ENCODE measurements at places on chromosomes 5 and 9.

DNA sequence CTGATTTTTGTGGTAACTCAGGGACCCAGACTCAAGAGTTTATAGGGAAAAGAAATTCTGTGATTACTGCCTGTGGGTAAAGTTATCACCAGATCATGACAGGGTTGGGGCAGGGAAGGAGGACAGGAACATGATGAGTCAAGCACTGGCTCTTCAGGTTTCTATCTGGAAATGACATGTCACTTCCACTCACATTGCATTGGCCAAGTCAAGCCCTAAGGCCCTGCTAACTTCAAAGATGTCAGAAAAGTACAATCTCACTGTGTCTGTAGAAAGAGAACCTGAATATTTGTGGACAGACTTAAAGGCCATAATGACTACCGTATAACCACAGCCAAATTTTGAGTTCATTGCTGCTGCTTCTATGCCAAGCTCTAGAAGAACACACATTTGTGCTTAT, 187.7 kb downstream of the TLE4 start:
- no peak for DNase-seq

DNA sequence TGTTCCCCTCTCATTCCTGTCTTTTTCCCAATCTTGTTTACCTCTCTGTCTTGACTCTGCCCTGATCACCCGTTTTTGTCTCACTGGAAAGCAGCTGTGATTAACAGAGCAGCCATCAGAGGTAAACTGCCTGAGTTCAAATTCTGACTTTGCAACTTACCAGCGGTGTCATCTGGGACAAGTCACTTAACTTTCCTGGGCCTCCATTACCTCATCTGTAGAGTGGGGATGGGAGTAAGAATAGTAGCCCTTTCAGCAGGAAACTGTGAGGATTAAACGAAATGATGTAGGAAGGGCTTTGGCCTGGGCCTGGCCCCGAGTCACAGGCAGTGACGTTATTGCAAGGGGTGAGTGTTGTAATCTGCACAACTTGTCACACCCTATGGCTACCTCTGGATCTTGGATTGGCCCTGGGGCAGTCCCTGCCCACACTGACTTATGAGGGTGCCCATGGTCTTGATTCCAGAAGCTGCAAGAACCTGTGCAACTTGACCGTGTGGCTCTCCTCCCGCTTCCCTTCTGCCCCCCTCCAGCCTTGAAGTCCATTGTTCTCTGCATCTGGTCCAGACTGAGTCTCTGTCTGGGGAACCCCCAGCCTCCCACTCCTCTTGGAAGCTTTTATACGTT, 657 bp upstream of the PCDH12 start:
- DNase-seq: no peak

GRCh38 chr9:108793573-108793972, 62.2 kb downstream of the ACTL7B start:
- DNase-seq: no peak

DNA sequence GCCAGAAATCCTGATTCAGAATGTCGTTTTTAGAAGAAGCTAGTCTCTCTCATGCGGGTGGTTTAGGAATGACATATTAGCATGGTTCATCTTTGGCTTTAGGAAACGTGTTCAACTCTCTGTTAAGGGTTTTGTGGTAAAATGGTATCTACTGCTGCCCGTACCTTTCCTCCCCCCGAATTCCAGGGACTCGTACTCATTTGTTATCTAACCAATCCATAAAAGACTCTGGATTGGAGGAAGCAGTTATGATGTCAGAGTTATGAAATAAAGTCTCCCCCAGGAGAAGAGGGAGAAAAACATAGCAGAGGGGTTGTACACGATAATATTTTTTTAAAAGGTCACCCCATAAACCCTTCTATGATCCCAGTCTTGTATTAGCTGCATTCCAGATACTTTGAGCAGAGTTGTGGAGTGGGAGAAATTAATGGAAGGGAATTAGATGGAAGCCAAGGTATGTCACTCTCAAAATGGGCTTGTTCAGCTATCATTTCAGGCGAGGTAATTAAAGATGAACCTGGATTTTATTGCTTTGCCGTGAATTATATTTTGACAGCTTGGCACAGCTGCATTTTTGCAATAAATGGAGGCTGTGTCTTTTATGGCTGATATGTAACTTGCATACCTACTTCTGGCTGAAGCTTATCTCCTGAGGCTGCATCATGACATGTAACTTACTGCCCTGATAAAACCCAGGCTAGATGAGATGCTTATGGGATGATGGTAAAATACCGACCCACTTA, 31.3 kb downstream of the RAI14 start:
- no peak for DNase-seq

GRCh38 chr5:95669985-95670384, 12.8 kb downstream of the SPATA9 start:
- no peak for DNase-seq

DNA sequence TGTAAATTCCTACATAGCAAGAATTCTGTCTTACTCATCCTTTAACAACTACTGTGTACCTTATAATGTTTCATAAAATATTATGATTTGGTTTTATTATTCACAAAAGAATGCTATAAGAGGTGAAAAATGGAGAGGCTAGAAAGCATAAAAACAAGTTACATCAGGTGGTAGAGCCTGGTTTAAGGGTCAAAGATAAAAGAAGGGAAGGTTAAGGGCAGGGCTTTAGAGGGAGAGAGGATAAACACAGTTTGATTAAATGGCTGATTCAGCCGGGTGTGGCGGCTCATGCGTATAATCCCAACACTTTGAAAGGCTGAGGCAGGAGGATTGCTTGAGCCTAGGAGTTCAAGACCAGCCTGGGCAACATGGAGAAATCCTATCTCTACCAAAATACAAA, 40.4 kb upstream of the HSPB3 start:
- DNase-seq: no peak

GRCh38 chr5:59416026-59416425, 477.5 kb downstream of the PDE4D start:
- no peak for DNase-seq

DNA sequence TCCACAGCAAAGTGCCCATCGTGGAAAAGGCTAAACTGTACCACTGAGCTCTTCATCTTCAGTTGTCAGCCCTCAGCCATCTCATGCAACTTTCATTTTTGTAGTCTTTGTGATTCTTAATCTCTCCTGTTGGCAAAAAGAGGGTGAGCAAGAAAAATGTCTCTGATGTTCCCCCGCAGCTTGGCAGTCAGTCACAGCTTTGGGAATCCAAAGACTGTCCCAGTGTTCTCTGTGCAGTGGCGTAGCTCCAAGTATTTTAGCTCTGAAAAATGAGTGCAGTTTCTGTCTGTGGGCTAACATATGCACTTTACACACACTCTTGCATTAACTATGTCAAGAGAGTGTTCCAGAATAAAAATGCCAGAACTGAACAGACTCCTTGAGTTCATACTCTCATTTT, 372.2 kb downstream of the TMEM232 start:
- DNase-seq: no peak

DNA sequence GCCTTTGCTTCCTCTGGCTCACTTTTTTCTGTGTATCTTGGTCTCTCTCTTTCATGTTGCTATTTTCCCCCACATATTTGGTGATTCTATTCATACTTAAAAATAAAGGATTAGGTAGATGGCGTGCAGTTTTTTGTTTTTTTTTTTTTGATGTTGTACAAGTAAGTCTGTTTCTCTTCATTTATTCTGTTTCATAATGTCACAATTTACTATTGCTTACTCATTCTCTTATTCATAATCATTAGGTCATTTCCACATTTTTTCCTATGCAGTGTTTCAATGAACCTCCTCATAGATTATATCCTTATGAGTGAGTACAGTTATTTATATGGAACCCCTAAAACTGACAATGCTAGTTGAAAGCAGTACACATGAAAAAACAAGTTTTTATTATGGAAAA, 136.3 kb downstream of the APBA1 start:
- no peak for DNase-seq

GRCh38 chr9:83472764-83473163, 65.4 kb downstream of the FRMD3 start:
- no peak for DNase-seq

DNA sequence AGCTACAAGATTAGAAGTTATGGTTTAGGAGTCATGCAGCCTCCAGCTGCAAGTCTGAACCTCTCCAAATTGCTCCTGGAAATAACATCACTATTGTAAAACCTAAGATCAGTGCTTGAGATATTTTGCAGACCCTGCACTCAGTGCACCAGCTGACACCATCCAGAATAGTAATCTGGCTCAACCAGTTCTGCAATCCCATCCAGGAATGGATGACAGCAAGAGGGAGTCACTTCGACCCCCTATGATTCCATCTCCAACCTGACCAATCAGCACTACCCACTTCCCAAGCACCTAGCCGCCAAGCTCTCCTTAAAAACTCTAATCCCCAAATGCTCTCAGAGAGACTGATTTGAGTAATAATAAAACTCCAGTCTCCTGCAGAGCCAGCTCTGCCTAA, 37.9 kb upstream of the NR4A3 start:
- DNase-seq: no peak

GRCh38 chr9:115845648-115846312, 307.8 kb upstream of the PAPPA start:
- no peak for DNase-seq

DNA sequence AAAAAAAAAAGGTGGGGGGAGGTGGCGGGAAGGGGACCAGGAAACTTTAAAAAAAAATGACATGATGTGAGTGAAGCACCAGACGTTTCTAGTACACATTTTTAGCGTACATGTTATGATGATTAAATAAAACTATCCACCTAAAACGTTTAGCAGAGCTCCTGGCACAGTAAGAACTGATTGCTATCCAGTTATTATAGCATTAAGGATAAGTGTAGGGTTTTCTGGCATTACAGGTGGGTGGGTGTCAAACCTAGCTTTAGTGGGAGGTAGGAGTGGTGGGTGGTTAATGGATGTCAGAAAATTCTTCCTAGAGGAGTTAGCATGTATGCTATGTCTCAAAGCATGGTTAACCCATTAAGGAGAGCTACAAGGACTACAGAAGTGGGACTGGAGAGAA, 2329.5 kb downstream of the MAT2B start:
- DNase-seq: no peak

GRCh38 chr5:32964261-32964660, 253.1 kb downstream of the NPR3 start:
- DNase-seq: no peak

DNA sequence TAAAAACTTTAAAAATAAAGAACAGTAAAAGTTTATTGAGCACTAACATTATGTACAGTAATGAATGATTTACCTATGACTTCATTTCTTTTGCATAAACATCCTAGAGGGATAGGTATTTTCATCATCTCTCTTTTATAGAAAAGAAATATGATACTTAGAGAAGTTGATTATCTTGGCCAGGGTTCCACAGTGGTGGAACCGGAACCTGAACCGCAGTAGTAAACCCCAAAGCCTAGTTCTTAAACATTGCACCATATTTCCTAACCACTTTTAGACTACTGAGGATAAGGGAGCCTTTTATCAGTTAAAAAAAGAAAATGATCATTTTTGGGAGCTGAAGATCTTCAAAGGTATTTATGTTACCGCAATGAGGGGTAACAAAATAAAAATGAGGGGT, 205.7 kb upstream of the SGCD start:
- DNase-seq: no peak

- DNase-seq: no peak
Measured at GRCh38 chr5:168128111-168128510, 163.3 kb upstream of the WWC1 start.

GRCh38 chr9:89597711-89598362, 7.0 kb upstream of the GADD45G start:
- DNase-seq: no peak

GRCh38 chr5:68243681-68244080, 28.1 kb downstream of the PIK3R1 start:
- DNase-seq: no peak

DNA sequence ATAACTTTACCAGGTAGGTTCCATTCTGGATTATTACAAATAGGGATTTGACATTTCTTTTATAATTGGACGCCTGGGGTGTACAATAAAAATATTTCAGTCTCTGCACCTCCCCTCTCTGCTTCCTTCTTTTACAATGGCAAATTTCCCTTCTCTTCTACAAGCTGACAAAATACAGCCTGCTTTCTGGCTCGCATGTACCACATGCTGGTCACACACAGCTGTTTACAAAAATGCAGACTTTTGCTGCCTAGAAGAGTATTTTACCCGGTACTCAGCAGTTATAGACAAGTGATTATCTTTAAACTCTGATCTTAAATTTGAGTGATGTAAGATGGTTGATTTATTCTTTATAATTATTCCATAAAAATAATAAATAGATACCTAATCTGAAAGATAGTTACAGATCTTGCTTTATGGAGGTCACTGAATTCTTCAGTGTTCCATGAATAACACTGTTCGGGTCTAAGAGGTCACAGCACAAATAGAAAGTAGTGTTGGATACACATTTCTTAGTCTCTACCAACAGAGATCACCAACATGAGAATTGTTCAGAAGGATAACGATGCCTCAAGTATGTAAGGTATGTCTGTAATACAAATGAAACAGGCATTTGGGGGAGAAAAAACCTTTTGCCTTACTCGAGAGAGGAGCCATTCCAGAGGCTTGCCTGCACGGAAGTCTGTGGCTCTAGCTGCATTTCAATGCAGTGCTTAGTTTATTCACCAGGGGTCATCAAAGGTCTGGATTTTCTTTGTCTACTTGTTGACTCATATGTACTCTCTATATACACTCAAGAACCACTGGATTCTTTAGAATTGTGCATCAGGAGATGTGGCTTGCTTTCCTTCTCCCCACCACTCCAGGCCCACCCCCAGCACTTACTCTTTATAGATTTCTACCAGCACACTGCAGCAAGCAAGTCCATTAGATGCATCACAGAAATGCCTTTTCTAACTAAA, 206.6 kb upstream of the RFX3 start:
- DNase-seq: no peak

DNA sequence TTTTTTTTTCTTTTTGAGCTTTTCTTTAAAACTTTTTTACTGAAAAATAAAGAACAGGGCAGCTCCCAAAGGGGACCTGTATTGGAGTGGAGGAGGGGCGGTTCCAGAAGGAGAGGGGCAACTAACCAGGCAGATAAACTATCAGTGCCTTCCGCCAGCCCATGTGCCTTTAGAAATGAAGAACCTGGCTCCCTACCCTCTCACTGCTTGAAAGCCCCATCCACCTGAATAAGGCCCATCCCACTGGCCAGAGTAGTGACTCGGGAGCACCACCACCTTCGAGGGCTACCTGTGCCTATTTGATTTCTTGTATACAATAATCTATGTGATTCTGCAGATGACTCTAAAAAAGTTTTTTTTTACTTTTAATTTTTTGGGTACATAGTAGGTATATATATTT, 276.7 kb downstream of the PSAT1 start:
- no peak for DNase-seq

DNA sequence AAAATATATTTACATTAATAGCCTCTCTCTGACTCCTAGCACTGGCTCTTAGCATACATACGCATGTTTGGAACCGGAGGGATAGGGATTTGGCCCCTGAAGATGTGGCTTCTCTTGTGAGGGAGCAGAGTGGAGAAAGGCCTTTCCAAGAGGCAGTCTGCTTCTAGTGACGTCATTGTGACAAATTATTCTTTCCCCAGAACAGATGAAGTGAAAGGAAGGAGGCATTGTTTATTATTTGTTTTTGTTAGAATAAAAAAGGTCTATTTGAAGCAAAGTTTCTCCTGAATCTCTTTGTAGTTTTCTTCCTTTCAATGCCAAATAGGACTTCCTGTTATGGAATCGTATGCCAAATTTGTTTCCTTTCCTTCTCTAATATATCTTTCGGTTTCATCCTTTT, 361.6 kb downstream of the ICE1 start:
- DNase-seq: no peak

Data from activated B cell treated with CpG ODN at 0.5 μM for 24 hours (primary cell).